ENCODE measurements at places on chromosomes 7 and 10.

DNA sequence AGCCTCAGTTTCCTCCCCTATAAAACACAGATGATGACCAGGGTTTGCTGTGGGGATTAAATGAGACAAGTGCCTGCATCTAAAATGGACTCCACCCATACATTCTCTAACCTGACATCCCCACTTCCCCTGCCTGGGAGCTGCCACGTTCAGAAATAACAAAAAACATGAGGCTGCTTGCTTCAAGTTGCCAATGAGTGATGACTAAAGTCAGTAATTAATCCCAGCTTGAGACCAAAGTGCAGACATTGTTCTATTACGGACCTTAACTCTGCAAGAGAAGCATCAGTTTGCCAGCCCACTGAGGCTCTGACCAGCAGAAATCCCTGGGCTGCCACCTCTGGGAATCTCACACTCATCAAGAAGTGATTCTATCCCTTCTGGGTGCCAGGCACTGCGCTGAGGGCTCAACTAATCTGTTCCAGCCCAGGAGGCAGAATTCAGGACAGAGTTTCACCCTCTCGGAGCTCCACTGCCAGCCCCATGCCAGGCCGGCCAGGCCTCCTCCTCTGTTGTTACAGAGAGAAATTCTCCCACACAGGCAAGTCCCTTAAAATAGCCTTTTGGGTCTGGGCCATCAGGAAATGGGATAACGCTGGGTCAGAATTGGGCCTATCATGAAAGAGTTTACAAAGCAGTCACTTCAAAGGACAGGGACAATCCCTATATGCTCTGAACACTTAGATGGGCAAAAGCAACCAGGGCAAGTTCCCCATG is 11.4 kb downstream of the SH3PXD2A start:
- no peak for DNase-seq

- no peak for DNase-seq
These were observed 165.9 kb upstream of the PLXNA4 start for GRCh38 chr7:132742189-132742612.

DNA sequence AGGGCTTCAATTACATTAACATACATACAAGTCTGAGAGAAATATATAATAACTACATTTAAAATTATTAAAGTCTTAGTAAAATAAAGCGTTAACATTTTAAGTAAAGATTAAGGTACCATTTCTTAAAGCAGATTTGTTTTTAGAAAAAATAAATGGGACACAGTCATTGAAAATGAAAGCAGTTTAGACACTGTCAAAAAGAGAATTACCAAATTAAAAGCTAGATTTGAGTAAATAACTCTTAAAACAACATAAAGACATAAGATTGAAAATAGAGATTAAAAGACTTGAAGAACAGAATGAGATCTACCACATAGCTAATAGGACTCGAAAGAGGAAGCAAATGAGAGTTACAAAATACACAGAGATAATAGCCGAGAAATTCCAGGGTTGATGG is 562.2 kb upstream of the FOXK1 start:
- DNase-seq, result no peak

DNA sequence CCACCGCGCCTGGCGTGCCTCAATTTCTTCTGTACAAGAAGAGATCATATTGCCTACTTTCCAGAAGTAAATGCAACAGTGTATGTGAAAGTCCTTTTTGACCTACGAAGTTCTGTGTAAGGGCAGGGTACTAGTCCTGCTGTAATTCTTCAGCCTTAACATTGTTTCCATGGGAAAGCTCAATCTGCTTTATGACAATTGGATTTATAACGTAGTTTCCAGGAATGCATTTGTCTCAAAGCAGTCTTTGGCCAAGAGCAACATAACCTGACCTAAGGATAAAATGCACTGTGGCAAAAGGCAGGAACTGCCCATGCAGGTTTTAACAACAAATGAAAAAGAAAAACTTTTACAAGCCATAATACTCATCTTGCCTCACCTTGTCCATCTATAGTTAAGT is 108.1 kb upstream of the PODXL start:
- DNase-seq, result no peak

DNA sequence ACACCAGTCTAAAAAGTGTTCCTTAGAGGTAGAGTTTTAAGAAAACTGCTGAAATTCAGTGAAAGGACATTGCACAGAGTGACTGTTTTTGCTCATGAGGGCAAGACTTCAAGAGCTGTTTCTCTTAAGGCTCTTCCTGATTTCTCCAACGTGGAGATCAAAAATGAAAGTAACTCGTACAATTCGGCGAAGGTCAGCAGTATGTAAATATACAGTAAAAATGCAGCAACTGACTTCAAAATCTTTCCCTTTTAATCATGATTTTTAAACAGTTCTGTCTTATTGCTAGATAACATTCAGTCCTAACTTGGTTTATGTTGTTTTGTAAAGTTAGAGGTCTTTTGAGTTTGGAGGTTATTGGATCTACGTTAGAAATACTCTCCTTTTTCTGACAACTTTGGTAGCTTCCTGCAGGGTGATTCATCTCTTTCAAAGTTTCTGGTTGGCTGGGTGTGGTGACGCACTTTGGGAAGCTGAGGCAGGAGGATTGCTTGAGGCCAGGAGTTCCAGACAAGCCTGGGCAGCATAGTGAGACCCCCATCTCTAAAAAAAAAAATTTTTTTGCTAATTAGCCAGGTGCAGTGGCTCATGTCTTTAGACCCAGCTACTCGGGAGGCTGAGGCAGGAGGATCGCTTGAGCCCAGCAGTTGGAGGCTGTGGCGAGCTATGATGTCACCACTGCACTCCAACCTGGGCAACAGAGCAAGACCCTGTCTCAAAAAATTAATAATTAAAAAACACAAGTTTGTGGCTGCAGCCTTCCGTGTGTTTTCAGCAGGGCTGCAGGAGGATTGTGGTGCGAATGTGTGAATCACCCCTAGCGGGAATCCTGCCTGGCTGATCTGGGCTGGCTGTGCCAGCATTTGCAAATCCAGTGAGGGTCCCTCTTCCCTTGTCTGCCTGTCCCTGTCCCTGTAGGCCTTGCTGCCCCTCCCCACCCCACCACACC is 29.2 kb upstream of the AP5Z1 start:
- no peak for DNase-seq

- DNase-seq, result no peak
These were observed 4.1 kb upstream of the ARHGAP22 start for GRCh38 chr10:48608976-48609375.
